ENCODE measurements at places on chromosomes 2 and 18.

GRCh38 chr18:45774065-45774521 is 50.1 kb downstream of the SLC14A1 start:
- DNase-seq = no peak

GRCh38 chr2:105315314-105315713 is 14.2 kb downstream of the TGFBRAP1 start:
- no peak for DNase-seq

DNA sequence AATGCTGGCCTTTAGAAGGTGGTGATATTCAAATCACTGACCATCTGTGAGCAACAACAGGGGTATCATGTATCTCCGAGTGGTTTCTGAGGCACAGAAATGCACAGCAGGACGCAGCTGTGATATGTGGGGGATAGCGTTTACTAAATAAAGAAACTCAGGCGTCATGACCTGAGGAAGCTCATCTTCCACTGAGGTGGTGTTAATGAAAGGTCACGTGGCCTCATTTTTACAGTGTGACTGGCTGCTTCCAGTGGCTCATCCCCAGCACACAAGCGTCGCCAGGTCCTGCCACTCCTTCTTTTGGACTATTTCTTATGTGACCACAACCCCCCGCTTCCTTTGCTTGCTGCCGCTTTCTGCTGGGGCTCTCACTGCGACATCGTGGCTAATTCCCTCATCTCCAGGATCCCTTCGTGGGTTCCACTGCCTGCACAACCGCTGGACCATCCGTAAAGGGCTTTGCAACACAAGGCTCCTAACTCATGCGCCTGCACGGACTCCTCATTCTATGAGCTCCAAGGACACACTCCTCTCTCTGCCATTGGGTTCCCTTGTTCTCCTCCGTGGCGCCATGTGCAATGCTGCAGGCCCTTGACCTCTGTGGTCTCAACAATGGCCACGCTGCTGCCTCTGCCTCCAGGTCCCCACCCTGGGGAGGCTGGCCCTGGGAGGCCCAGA is 109.3 kb downstream of the MBP start:
- no peak for DNase-seq

- DNase-seq = no peak
These were observed 264.3 kb downstream of the TXNL1 start for GRCh38 chr18:56374007-56374655.

GRCh38 chr2:60834270-60834717 is 47.1 kb upstream of the REL start:
- DNase-seq = no peak

GRCh38 chr2:219567791-219568361 is 3.5 kb downstream of the OBSL1 start:
- DNase-seq = no peak

All from NCI-H446 (cell line).